ENCODE measurements at places on chromosomes 2 and 18.

GRCh38 chr2:96305979-96306308, 598 bp upstream of the SNRNP200 start:
- no peak for DNase-seq

DNA sequence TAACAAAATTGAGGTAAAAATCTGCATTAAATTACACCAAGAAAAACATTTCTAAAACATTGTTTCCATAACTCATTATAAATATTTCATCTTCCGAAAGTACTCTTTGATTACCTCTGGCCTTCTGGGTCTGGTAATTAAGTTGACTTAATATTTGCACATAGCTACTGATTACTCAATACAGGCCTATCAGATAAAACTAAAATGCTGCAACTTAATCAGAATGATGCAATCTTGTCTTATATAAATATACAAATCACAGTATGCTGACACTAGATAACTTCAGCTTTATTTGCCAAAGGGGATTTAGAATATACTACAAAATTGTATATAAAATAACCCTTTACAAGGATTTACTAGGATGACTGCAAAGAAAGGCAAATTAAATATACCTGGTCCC, 49.3 kb downstream of the SLC35F5 start:
- DNase-seq, result no peak

GRCh38 chr2:101830146-101830545, 132.6 kb downstream of the MAP4K4 start:
- DNase-seq, result no peak

DNA sequence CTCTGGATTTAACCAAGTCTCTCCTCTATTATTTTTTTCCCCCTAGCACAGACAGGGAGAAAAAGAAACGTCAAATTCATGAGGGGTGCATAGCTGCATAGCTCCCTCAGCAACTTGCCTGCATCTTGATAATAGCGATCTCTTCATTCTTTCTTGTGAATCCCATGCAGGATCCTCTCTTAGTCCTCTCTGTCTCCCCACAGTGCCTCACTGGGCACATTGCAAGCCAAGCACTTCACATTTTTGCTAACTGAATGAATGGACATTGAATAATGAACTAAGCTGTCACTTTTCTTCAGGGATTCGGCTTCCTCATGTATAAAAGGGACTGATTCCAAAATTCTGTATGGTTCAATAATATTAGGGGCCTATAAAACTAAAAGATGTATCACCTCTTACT, 2.9 kb upstream of the EPB41L3 start:
- DNase-seq, result no peak

DNA sequence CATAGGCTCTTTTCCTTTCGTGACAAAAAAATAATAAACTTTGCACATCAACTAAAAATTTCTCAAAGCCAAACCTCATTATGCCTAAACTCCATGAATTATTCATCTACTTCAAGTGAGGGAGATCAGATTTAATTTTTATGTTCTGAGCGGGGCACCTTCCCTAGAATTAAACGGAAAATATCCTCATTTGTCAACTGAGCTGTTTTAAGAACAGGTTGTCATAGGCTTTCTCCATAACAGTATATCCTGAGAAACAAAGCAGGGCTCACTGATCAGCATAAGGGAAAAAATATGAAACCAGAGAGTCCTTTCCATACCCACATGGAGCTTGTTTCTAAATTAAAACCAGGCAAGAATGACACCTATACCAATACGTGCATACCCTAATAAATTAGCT, 131.5 kb upstream of the CHAC2 start:
- DNase-seq, result no peak

DNA sequence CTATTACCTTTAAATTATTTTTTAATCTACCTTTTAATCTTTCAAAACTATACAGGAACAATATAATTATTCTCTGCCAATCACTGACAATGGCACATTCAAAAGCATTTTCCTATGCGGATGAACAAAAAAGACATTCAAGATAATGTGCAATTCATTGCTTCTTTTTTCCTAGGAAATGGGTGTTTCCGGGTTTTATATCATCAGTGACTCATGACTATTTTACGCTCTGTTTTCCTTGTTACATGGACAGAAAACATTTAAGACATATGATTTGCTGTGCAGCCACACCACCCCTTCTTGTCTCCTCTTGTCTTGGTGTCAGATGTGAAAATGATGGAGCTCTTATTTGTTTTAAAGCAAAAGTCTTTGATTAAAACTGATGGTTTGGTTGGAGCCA, 184.7 kb upstream of the LINC00305 start:
- DNase-seq, result no peak

DNA sequence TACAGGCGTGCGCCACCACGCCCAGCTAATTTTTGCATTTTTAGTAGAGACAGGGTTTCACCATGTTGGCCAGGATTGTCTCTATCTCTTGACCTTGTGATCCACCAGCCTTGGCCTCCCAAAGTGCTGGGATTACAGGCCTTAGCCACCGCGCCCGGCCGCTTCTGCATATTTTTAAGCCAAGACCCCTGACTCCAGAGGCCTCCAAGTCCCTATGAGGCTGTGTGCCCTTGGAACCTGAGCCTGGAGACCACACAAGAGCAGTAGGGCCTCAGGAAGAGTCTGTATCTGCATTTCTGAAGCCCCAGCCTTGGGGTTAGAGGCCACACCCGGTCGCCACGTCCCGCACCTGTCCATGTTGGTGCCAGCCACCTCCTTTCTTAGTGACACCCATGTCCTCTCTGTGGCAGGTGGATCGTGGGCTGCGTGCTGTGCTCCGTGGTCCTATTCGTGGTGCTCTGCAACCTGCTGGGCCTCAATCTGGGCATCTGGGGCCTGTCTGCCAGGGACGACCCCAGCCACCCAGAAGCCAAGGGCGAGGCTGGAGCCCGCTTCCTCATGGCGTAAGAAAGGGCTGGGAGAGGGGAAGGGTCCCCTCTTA, 5.3 kb downstream of the PROM2 start:
- DNase-seq, result no peak

DNA sequence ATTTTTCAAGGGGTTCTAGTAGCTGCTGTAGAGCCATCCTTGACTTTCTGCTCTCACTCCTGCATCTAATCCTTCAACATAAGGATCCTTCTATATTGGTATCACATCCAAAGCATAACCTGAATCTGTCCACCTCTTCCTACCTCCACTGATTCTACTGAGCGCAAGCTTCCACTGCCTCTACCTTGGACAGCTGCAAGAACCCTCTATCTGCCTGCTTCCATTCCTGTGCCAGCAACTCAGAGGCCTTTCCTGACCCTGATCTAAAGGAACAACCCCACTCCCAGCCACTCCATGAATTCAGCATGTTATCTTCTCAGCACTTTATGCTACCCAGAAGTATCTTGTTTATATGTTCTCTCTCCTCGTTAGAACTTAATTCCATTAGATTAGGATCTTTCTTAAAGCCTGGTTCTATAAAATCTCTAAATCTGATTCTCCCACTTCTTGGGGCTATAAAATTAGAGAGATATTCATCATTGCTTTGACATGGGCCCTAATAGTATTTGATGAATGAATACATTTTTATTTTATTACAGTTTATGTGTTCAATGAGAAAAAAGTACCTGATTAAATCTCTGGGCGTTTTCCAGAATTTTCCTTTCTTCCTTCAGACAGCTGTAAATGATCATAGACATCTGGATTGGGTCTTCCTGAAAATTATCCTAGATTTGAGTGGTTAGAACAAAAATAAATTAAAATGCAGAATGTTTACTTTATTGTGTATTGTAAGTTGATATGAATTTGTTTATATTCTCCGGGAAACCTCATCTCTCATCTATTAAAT, 6.8 kb downstream of the STAT1 start:
- DNase-seq, result no peak

GRCh38 chr2:39872748-39873147, 93.7 kb upstream of the THUMPD2 start:
- no peak for DNase-seq

GRCh38 chr2:172232708-172233396, 130.2 kb upstream of the DLX2 start:
- DNase-seq, result no peak

DNA sequence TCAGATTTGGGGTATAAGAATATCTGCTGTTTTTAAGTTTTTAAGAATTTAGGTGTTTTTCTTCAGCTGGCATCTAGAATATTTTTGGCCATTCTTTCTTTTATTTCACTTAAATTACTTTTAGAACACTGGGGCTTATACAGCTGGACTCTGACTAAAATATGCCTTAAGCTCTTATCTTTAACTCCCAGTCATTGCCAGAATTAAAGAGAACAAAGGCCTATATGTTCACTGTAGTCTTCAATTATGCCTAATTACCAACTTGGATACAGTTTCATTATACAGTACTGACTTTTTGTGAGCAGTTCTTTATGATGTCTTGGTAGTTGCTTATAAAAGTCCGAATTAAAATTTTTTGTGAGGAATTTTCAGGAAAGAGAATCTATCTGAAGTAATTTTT, 192.8 kb downstream of the ZNF407 start:
- no peak for DNase-seq

GRCh38 chr18:30094556-30094955, 948.0 kb downstream of the DSC3 start:
- no peak for DNase-seq

DNA sequence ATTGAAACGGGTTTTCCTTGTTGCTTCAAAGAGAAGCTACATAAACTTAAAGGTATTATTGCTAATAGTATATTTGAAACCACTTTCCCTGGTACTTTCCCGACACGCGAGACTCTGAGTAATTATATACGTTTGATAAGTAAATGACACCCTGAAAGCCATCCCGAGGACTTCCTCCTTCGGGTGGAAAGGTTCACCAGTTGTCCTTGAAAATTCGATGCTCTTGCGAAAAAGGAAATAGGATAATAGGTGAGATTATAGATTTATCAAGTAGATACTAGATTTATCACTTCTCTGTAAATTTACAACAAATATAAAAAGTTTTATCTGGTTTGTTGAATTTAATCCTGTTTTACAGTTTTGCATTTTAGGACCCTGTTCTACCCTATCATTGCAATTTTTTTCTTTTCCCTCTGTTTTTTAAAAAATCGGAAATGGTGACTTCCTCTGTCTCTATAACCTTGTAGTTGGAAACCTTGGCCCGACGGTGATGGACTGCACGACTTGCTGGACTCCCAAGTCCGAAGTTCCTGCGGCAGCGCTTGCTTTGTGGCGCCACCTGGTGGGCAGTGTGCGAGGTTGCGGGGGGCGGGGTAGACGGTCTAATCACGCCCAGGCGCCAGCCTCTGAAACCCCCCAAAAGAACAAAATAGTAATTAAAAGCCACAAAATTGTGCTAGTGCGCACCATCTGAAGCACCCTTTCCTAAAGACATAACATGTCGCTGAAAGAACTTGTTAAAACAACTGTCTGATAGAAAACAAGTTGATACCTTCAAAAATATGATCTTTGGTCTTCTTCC, 972 bp upstream of the DLX2 start:
- DNase-seq, result peak; percentile 64

GRCh38 chr2:11071211-11071610, 84.1 kb upstream of the SLC66A3 start:
- no peak for DNase-seq

- peak; percentile 39 for DNase-seq
Measured at GRCh38 chr2:29130295-29130694, 15.1 kb downstream of the CLIP4 start.

- no peak for DNase-seq
Measured at GRCh38 chr18:55819448-55819847, 231.5 kb upstream of the TCF4 start.

DNA sequence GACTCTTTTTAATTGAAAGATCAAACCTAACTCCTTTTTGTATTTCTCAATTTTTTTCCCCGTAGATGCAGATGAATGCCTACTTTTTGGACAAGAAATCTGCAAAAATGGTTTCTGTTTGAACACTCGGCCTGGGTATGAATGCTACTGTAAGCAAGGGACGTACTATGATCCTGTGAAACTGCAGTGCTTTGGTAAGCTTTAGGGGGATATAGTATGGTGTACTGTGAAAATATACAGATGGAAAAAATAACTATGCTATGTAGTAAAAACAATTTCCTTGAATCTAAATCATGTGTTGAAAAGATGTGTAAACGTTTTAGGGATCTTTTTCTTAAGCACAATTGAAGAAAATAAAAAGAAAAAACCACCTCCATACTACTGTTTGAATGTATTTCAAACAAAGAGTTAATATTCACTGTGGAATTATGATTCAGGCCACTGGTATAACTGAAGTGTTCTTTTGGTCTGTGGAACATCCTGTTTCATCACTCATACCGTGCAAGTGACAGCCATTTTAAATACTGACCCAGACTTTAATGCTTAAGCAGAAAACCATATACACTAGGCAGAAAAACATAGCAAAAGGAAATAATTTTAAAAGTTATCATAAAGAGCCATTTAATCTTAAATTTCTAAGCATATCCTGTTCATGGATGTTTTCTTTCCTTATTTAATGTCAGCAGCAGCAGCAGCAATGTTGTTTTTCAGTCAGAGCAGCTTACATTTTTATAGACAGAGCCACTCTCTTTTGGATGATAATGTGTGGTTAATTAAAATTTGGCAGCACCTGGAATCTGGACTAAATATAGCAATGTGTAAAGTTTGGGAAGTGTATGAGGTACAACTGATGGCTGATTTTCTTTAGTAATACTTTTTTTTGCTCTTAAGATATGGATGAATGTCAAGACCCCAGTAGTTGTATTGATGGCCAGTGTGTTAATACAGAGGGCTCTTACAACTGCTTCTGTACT, 112.8 kb upstream of the RASGRP3 start:
- no peak for DNase-seq

- DNase-seq, result no peak
Measured at GRCh38 chr18:48076461-48076860, 146.0 kb upstream of the SMAD2 start.

DNA sequence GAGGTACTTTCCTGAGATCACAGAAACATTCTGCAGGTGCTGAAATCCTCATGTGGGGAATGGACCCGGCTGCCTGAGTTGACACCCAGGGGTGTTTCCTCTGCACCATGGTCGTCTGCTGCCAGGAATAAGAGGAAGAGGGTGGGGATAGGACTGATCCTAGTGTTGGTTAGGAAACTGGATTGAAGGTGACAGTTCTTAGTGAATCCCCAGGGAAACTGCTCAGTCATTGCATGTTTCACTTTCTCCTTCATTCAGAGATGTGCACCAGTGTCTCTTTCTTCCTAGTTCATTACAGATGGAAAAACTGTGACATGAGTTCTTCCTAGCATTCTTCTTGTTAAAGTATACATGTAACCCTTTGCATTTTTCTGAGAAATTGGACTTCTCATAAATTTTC, 294.3 kb downstream of the PTGR3 start:
- DNase-seq, result no peak

DNA sequence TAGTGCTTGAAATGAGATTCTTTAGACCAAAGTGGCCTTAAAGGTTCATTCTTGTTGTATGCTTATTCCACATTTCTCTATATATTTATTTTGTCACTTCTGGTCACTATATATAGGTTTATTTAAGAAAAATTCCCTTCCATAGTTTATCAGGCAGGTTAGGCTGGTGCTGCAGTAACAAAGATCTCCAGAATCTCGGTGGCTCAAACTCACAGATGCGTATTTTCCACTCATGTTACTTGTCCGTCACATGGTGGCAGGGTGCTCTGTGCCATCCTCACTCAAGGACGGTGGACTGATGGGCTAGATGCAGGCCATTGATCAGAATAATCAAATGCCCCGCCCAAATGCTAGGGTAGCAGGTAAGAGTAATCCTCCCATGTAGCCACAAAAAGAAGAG, 19.8 kb downstream of the SPTBN1 start:
- no peak for DNase-seq

All from T-helper 2 cell treated with Interferon-gamma antibody and Interleukin-4, amounts not matched to agents 5 μg/mL and 100 μg/mL, for 36 hours (primary cell).